ENCODE measurements at places on chromosomes 1 and 21.

- DNase-seq: peak; percentile 82
Measured at GRCh38 chr1:6359216-6360116, 34.1 kb downstream of the ACOT7 start.

- DNase-seq: no peak
Measured at GRCh38 chr21:46569081-46569480, 35.8 kb downstream of the S100B start.

DNA sequence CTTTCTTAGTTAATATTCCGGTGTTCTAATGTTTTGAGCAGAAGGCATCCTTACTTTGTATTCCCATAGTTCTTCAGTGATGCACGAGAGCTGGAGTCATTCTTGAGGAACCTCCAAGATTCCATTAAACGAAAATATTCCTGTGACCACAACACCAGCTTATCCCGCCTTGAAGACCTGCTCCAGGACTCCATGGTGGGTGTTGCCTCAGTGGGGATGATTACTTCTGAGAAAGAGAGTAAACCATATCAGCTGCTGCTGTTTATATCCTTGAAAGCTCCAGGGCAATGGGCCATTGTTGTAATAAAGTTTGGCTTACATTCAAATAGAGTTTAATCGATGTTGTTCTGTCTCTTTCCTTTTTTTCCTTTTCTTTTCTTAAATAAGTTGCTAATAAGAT, 93.1 kb downstream of the MACF1 start:
- no peak for DNase-seq

DNA sequence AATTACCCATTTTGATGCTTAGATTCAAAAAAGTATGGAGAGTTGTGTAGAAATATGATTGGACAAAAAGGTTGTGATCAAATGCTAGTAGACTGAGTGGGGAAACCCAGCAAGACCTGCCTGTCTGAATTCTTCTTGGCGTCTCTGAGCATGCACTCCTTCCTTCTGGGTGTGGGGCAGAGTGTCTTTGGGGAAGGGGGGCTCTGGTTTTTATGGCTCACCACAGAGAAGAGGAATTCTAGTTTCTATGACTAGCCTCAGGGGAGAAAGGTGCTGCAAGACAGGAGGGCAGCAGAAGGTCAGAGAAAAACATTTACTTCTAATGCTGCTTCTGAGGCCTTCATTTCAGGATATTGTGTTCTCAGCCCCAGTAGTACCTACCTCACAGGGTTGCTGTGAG, 33.9 kb upstream of the PIGC start:
- no peak for DNase-seq

DNA sequence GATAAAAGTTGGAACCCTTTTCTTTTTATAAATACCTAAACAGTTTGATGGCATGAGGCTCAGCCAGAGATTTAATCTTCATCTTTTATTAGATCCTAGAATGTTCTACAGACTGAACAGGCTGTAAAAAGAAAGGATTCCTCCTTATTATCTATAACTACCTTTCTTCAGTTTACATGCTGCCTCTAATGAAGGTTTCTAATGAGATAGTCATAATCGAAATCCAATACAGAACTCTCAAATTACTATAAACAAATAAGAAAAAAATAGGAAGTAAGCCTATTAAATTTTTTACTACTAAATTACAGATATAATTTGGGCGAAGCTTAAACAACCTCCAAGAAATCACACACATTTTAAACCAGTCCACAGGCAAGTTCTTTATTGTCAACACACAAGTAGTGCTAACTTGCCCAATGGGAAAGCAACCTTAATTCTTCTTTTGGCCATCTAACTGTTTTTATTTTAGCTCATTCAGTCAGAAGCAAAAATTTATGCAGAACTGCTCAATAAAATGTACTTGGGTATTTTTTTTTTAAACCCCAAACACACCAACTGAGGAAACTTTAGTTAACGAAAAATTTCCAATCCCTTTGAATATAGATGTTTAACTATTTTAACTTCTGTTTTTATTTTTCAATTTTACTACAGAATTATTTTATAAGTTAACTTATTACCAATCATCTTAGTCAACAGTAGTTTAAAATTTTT, 4.8 kb downstream of the WDR26 start:
- DNase-seq: no peak

DNA sequence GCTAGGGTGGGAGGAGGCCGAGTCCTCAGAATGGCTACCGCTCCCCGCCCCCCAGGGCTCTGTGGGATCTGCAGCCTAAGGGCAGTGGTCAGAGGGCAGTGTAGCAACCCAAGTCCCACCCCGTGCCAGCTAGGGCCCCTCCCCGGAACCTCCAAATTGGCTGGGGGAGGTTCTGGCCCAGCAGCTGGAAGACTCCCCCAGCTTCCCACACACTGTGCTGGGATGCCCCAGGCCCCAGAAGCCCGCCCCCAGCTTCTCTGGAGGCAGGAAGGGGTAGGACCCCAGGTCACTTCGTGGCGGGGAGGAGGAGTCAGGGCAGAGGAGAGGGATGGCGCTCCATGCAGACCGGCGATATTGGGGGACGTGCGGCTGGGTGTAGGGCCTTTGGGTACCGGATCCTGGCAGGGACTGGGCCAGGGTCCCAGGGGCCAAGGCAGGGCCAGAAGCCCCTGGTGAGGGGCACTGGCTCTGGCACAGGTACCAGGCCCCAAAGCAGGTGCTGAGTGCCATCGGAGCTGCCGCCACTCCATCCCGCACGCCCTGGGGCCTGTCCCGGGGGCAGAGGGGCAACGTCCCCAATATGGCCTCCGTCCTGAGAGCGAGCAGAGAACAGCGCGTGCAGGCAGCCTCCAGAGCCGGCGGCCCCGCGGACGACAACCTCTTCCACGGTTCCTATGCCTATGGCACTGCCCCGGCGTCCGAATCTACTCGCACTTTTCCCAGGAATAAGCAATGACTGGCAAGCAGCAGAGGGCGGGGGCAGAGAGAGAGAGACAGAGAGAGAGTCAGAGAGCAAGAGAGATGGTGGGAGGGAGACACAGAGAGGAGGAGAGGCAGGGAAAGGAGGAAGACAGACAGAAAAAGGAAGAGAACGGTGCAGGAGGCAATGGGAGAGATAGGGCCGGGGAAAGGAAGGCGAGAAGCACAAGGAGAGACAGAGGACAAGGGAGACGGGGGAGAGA, 65.7 kb downstream of the RAP1GAP start:
- no peak for DNase-seq

GRCh38 chr1:37410105-37410504, 64.3 kb upstream of the ZC3H12A start:
- DNase-seq: no peak

DNA sequence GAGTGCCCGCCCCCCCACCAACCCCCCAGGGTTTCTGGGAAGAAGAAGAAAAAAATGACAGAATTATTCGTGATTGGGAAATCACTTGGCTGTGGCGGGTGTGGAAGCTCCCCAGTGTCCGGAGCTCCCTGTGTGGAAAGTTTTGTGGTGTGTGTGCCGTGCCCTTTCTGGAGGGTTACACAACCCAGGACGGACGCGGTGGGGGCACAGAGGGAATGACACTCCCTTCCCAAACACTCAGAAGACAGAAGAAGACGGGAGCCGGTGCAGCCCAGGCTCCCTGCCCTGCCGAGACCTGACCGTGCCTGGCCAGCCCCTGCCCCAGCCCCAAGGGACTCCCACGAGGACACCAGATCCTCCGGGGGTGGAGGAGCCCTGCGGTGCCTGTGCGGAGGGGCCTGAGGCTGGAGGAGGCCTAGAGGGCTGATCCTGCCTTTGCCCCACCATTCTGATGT, 33.0 kb upstream of the ADARB1 start:
- DNase-seq: no peak

GRCh38 chr1:98963064-98963758, 41.5 kb downstream of the PLPPR5 start:
- DNase-seq: no peak

DNA sequence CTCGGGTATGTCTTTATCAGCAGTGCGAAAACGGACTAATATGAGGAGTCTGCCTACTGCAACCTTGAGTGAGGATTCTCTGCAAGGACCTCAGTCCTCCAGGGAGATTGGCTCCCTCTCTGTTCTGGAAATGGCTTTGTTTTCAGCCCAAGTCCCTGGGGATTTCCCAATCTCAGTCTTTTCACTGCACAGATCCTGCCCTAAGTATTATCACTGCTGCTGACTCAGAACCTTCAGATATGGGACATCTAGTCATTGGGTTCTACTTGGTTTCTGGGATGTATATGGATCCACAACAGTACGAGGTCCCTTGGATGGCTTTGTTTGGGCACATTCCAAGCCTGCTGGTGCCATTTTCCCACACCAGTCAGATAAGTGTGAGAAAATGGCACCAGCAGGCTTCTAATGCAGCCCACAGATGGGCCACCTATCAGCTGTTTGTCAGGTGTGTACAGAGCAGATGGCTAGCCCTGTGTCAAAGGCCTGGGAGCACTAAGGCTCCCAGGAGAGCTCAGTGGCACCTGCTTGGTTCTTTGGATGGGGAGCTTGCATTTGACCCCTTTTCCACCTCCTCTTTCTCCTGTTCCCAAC, 27.4 kb downstream of the ELF3 start:
- DNase-seq: no peak

GRCh38 chr1:36133484-36133883, 8.5 kb upstream of the COL8A2 start:
- DNase-seq: no peak

DNA sequence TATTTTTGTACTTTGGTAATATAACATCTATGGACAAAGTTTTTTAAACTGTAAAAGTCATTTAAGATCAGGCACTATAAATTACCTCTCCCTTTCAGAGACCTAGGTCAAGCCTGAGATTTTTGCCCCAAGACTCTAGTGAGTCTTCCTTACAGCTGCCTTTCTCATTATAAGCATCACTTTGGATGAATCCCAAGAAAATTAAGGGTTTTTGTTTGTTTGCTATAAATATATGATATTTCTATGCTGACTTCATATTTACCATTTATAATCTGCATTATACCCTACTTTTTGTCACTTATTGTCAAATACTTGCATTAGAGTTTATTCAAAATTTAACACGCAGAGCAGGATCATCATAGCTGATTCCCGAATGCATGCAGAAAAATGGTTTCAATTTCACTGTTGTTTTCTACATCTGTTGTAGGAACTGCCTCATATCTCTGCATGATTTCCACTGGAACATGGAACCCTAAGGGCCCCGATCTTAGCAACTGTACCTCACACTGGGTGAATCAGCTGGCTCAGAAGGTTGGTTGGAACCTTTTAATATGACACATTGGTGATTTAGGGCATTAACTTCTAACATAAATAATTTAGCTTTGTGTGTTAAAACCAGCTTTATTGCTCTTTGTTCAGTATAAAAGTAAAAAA, 150.0 kb downstream of the ADGRL2 start:
- no peak for DNase-seq

- no peak for DNase-seq
Measured at GRCh38 chr1:170436928-170437327, 95.0 kb upstream of the GORAB start.

GRCh38 chr1:158121604-158122254, 59.0 kb upstream of the CD1D start:
- DNase-seq: peak; percentile 45

- DNase-seq: no peak
Measured at GRCh38 chr21:44437696-44438431, 17.4 kb upstream of the LRRC3 start.

DNA sequence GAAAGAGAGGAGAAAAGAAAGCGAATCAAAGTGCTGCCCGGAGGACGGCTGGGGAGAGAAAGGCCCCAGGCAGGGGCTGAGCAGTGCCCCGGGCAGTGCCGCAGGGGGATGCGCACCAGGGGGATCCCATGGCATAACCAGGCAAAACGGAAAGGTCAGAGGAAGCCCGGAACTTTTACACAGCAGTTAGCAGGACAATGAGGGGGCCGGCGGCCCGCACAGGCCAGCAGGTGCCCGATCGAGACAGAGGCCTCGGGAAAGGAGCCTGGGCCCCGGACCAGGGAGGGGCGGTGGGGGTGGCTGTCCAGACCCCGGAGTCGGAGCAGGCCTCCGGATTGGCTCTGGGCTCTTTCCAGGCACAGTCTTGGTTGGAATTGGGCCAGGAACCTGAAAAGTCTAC, 86.8 kb downstream of the CASZ1 start:
- no peak for DNase-seq

DNA sequence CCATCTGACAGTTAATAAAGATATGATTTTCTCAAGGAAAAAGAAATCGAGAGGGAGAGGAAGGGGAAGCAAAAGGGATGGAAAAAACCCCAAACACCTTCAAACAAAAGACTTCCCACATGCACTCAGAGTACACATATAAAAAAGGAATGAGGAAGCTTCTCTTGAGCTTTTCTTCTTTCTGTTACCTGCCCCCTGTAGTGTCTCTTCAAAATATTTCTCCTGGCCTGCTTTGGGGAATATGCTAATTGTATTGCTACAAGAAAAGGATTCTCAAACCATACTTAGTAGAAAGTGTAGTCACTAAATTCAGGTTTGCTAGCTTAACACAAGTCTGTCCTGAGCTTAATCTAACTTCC, 58.7 kb downstream of the KIF14 start:
- DNase-seq: peak; percentile 20

GRCh38 chr1:12272770-12273169, 42.9 kb downstream of the VPS13D start:
- DNase-seq: no peak

DNA sequence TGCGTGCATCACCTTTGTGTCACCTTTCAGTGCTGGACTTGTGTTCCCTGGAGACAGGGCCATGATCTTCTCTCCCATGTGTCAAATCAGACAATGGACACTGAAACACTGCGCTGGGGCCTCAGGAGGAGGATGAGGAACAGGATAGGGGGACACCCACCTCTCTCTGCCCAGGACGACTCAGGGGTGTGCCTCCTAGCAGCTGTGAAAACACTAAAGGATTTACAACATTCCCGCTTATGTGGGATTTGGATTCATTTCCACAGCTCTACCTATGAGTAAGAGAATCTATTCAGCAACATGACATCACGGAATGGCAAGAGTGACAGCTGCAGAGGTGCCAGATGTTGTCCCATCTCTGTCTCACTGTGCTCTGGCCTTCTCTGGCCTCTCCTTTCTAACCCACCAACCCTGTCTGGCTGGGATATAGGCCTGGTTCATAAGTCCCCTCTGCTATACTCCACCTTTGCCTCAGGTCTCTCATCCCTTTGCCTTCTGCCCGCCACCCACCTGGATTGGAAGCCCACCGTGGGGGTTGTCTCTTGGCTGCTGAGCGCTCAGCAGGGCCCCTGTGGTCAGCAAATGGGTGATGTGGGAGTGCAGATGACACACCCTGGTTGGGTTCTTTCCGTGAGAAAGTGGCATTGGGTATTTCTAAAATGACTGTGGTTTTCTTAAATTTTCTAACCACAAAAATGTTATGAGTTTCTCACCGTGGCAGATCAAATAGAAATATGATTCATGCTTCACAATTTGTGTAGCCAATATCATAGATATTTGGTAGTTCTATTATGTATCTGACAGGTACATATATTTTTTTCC, 47.1 kb upstream of the TLR5 start:
- no peak for DNase-seq

All from GM10248 (cell line).